Right lobe of liver (tissue), 6 donors: ENCODE measurements at places on chromosomes 1 and 21. TPM values are rescaled to one million over a fixed set of nuclear protein-coding genes. Genes with fewer than 3 reads are reported as not detected.
A peak's percentile ranks its signal among the peaks of the same experiment; 100 is the strongest.

GRCh38 chr1:100302739-100303138 is 36.7 kb downstream of the RTCA start:
- no peak for DNase-seq

DNA sequence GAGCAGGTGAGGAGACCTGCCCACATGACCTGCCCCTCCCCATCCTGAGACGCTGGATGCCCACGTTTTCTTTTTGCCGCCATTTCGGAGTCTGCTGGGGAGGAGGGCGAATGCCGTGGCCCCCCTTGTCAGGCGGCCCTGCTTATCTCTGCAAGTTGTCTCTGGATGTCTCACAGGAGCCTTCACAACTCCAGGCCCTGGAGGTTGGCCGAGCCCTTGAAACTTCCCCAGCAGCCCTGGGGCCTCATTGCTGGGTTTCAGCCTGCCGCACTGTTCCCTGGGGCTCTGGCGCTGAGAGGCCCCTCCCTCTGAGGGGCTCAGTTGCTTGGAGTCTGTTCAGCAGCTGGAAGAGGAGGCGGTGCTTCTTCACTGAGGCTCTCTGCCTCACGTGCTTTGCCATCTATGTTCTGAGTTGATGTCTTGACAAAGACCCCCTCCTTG is 29.8 kb upstream of the ZBTB21 start:
- DNase-seq, result no peak

ACTN2 gene
- not detected for total RNA-seq

- no peak for DNase-seq
Measured at GRCh38 chr1:15937146-15937545, 38.8 kb downstream of the ZBTB17 start.

FCRL1 gene
- total RNA-seq, result 0.24 TPM

- DNase-seq, result no peak
Measured at GRCh38 chr1:109902204-109902985, 8.3 kb upstream of the CSF1 start.

BATF3 gene
- total RNA-seq, result not detected

- no peak for DNase-seq
Measured at GRCh38 chr1:234014208-234014607, 109.7 kb downstream of the SLC35F3 start.

GRCh38 chr1:157289424-157290105 is 151.4 kb upstream of the ETV3 start:
- DNase-seq, result no peak

DNA sequence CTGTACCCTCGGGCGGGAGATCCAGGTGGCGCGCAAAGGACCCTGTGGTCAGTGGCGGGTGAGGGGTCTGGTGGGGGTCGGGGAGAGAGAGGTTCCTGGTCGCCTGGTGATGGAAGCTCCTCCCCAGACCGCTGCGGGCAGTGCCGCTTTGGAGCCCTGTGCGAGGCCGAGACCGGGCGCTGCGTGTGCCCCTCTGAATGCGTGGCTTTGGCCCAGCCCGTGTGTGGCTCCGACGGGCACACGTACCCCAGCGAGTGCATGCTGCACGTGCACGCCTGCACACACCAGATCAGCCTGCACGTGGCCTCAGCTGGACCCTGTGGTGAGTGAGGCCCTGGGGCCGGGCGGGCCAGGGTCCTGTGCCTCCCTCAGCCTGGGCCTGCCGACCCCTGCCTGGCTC is 23.5 kb downstream of the AGRN start:
- no peak for DNase-seq

DNA sequence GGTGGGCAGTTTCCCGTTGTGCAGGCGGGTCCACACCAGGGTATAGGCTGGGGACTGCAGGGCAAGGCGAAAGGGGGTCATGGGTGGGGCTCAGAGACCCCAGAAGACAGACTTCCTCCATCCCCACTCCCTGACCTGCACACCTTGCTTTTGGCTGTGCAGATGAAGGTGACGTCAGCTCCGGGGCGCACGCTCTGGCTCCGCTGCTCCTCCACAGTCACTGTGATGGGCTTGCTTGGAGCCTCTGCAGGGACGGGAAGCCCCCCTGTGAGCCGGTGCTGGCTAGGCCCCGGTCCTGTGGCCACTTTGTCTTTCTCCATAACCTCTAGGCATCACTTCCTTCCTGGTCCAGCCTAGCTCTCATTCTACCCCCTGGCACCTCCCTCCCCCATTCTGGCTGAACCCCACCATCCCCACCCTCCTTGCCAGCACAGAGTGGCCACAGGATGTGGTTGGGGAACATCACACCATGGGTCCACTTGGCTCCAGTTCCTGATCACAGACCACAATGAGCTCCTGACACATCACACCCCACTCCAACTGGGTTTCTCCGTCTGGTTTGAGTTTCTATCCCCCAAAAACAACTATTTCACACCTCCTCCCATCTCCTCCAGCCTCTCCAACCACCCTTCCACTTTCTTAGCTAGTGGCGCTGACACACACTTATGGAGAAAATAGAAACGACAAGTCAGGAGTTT is 45.2 kb downstream of the LDLRAD2 start:
- peak; percentile 50 for DNase-seq

ETV3 gene
- 4.9 TPM for total RNA-seq

DNA sequence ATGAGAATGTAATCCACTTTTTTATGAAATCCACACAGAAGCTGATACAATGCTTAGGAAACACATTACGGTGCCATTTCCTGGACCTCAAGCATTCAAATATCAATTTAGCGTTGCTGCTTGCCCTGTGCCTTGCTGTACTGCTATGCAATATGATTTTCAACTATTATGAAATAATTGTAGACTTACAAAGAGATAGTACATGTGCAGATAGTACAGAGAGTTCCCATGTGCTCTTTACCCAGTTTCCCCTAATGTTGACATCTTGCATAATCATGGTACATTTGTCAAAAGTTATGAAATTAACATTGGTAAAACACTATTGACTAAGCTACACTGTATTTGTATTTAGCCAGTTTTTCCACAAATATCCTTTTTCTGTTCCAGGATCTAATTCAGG is 37.7 kb upstream of the PTBP2 start:
- no peak for DNase-seq

GPR3 gene
- not detected for total RNA-seq

DNA sequence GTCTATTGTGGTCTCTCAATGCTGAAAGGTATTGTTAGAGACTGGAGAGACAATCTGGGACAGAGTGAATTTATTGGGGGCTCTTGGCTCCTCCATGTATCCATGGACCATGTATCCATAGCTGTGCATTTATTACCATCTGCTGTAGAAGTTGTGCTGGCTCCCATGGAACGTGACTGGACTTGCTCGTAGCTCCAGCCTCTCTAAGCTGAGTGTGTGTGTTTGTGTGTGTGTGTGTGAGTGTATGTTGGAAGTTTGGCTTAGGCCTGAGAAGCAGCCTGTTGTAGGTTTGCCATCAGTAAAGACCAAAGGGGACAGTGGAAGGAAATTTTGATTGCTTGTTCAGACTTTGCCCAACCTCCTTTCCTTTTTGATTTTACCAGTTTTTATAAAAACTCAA is 105.7 kb upstream of the USP24 start:
- DNase-seq, result no peak

DNA sequence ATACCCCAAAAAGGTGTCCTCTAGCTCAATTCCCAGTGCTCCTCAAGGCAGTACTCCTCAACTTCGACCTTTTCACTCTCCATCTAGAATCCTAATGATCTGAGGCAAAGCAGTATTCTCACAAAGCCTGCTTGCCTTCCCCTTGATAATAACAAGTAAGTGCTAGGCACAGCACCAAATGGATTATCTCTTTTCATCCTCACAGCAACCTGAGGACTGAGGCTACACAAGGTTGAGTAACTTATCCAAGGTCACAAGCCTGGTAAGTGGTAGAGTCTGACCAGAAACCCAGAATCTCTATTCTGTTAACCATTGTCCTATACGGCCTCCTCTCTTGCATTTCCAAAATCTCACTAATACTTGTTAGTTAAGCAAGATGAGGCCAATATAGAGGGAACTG is 5.1 kb downstream of the SYDE2 start:
- DNase-seq, result no peak

- DNase-seq, result no peak
Measured at GRCh38 chr1:78279051-78279450, 211.7 kb upstream of the PTGFR start.

CCNL2 gene
- 85.1 TPM for total RNA-seq

- no peak for DNase-seq
Measured at GRCh38 chr1:5432436-5432835, 559.8 kb downstream of the NPHP4 start.

BOLA1 gene
- total RNA-seq, result 8.7 TPM

GRCh38 chr1:55376897-55377296 is 161.7 kb upstream of the USP24 start:
- DNase-seq, result no peak

LCE3A gene
- not detected for total RNA-seq
